ENCODE measurements at places on chromosomes 11 and 22.

GRCh38 chr11:113906516-113906915 lies 1.9 kb downstream of the HTR3B start:
- DNase-seq, result no peak

DNA sequence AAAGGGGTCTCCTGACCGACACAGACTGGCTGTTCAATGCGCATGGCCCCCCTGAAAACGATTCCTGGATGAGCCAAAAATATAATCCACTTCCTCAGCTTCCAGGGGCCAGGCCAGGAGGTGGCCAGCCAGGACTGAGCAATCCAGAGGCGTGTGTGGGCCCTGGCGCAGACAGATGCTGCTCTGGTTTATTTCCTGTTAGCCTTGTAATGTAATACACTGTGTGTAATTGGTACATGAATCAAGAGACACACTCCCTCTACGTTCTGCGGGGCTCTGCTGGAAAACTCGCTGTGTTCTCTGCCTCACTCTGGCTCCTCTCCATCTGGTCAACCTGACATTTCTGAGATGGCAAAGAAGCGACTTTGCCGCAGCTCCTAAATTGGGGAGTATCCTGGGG lies 26.3 kb upstream of the ISX start:
- no peak for DNase-seq

DNA sequence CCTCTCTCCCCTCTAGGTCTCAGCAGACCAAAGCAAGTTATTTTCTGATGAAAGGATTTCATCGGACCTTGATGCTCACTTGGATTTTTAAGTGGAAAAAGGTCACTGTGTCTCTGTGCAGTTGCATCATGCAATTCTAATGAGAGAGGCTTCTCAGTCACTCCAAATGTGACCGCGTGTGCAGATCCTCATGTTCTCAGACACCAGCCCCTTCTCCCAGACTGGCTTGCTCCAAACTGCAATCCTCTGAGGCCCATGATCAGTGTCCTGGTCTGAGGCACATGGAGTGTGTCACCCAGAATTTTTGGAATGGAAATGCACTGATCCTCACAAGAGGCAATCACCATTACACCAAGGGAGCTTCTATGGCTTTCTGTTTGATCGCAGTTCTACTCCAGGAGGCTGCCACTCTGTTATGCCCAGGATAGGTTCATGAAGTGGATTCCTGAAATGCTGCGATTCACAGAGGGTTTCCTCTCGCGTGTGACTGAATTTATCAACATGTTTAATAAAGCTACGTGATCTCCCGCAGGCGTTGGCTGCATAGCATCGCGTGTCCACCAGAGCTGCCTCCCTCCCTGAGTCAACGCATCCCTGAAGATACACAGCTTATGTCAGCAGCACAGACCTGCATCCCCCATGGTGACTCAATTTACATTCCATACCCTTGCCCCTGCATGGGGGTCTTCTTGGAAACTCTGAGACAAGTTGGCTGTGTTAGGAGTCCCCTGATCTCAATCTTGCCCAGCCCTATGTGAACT lies 544.6 kb upstream of the B3GAT1 start:
- DNase-seq, result no peak

DNA sequence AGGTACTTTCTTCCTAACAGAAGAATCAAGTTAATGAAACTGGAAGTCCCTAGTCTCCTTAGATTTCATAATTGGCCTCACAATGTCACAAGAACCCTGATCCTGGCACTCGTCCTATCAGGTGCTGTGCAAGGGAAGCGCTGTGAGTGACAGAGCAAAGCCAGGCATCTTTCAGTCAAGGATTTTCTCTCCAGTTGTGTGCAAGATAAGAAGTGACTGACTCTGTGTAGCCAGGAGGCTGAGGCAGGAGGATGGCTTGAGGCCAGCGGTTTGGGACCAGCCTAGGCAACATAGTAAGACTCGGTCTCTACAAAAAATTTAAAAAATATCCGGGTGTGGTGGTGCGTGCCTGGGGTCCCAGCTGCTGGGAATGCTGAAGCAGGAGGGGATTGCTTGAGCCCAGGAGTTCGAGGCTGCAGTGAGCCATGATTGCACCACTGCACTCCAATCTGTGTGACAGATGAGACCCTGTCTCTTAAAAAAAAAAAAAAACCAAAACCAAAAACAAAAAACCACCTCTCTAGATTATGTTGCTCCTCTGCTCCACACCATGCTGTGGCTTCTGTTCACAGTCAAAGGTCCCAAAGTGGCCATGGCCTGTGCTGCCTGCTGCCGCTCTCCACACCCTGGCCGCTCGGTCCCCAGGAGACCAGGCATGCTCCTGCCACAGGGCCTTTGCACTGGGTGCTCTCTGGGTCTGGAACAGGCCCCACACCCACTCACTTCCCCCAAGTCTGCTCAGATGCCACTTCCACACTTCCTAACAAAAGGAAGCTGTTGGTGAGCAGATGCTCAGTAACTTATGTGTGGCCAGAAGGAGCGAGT lies 54.2 kb upstream of the CLDN5 start:
- no peak for DNase-seq

- DNase-seq, result no peak
These were observed 40.1 kb downstream of the DGCR2 start for GRCh38 chr22:19082101-19082500.

- no peak for DNase-seq
These were observed 43.7 kb downstream of the WNT11 start for GRCh38 chr11:76162336-76163288.

DNA sequence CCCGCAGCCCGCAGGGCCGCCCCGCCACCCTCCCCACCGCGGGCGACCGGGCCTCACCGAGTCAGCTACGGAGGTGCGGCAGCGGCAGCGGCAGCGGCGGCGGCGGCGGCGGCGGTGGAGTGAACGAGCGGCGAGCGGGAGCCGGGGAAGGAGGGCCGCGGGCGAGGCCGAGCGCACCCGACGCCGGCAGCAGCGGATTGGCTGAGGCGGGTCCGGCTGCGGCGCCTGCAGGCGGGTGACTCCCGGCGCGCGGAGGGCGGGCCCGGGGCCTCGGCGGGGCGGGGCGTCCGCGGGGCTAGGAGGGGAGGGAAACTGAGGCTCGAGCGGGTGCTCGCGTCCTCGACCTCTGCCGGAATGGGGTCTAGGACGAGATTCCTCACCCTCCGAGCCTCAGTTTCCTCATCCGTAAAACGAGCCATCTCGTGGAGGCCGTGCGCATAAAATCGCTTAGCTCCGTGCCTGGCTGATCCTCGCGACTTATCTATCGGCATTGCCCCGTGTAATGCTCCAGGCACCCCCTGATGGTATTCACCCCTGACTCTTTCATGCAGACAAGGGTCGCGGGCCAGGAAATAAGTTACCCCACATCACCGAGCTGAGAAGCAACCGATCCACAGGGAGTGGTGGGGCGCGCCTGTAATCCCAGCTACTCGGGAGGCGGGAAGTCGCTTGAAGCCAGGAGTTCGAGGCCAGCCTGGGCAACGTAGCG lies at the start of gene CPT1A:
CPT1A (minus strand) TSS at position 199 of the 709 bp plus-strand sequence. CDS start 26,442 bp downstream, outside the sequence.
- peak; percentile 83 for DNase-seq

GRCh38 chr11:80505771-80506170 lies 1064.9 kb upstream of the TENM4 start:
- DNase-seq, result no peak

DNA sequence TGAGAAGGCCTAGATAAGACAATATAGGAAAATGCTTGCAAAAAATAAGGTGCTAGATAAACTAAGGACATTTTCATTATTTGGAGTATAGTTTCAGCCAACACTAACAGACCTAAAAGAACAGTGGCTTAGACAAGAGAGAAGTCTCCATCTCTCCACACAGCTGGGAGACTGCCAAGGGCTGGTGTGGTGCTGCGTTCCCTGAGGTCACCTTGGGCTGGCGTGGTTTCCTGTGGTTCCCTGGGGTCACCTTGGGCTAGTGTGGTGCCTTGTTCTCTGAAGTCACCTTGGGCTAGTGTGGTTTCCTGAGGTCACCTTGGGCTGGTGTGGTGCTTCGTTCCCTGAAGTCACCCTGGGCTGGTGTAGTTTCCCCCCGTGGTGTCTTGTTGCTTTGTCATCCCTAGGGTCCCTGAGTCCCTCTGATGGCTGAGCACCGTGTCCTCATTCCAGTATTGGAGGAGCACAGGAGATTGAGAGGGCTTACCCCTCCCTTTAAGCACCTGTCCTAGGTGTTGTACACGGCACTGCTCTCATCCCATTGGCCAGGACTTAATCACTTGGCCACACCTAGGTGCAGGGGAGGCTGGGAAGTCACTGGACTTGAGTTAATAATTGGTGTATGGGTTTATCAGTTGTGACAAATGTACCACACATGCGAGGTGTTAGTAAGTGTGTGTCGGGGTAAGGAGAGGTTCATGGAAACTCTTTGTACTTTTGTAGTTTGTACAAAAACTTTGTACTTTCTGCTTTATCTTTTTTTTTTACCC lies 14.9 kb downstream of the SAMM50 start:
- DNase-seq, result no peak

GRCh38 chr11:102776454-102776853 lies 4.0 kb downstream of the MMP10 start:
- no peak for DNase-seq

DNA sequence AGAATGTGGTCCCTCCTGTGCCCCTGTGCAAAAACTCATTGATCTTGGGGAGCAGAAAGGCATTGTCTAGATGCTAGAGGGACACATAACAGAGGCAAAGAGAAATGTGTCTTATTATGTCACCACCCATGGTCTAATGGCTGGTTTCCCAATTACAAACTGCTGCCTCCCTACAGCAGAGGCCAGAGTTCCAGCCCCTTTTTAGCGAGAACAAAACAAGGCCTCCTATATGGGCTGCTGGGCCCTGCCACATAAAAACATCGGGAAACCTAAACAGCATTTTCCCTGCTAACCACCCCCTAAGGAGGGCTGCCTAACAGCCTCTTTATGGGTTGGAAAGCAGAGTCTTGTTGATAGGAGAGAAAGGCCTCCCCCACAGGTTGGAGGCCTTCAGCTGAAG lies 75.2 kb upstream of the CRTAM start:
- DNase-seq, result no peak

GRCh38 chr11:106400949-106401570 lies 323.6 kb downstream of the AASDHPPT start:
- no peak for DNase-seq

GRCh38 chr11:76888989-76889388 lies 28.3 kb downstream of the ACER3 start:
- no peak for DNase-seq

DNA sequence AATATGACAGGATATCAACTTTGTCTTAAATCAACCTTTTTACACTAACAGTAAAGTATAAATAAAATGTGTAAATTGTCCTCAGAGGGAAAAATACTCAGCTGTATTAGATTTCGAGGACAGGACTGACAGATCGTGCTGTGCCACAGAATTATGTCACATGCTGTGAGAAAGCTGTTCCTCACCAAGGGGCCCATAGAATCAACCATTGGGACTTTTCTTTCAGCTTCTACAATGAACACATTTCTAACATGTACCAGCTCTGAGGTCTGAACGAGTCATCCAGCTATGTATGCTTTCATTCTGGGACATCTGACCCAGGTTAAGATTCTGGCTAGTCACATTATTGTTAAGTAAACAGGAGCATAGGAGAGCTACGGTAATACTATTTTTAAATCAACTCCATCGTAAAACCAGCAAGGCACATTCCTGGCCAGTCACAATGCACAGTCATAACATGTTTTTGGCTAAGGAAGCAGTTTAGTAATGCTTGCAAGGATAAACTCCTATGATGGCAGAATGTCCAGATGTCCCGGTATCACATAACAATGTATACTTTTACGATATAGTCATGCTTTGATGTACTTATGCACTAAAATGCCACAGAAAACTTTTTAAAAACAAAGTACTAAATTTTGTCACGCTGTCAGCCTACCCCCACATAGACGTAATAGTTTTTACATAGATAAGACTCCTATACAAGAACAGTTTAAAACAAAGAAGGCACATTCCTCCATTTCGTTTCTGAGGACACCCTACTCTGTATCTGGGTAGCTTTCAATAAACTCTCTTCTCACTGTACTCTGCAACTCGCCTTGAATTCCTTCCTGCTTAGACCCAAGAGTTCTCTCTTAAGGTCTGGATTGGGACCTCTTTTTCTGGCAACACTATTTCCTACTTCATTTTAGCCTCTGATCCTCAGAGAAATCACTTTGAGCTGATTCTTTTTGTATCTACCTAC lies 27.4 kb downstream of the ZNF214 start:
- DNase-seq, result no peak

DNA sequence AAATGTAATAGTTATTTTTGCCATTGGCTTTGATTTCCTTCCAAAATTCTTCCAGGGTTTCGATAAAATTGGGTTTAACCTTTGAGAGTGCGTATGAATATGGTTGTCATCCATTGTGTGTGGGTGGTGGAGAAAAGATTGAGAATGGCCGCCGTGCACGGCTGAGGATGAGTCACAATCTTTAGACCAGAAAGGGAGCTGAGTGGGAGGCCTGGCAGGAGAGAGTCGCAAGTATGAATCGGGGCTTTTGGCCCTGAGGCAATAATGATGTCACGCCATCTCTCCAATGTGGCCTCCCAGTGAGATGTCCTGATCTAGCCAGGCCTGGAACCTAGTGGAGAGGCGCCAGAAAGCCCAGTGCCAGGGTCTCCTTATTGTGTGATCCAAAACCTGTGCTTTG lies 33.1 kb upstream of the SMPD1 start:
- DNase-seq, result peak; percentile 55

- DNase-seq, result peak; percentile 35
These were observed 16.9 kb downstream of the RTCB start for GRCh38 chr22:32395107-32395506.

DNA sequence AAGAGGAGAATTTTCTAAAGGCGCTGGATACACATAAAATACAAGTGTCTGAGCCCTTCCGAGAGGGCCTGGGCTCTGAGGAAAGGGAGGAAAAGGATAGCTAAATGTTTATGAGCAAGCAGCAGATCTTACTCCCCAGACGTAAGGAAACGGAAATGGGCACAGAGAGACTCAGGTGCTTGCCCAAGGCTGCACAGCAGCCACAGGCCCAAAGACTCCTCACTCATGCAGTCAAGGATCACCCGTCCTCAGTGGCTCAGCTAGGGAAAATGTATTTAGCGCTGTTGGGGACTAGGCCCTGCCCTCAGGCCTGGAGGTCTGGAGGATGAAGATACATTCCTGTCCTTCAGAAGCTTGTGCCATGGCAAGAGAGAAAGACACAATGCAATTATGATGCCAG lies 107.2 kb upstream of the SYT13 start:
- DNase-seq, result no peak

- no peak for DNase-seq
These were observed 1.3 kb downstream of the PACSIN2 start for GRCh38 chr22:43013355-43014315.

DNA sequence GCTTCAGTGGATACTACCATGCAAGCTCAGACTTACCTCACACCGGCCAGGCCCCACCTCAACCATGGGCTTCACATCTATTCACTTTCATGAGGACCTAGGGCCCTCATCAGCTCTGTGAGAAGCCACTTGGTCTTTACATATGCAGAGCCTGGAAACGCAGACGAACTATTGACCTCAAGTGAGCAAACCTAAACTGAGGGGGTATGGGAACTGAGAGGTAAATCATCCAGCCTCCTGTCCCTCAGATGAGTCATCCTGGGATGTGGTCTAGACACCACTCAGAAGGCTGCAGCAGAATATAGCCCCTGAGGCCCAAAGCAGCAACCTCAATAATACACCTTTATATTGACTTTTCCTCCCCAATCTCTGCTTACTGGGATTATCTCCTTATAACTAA lies 578.0 kb downstream of the INSC start:
- no peak for DNase-seq

GRCh38 chr11:64647019-64647779 lies 56.2 kb downstream of the SLC22A12 start:
- no peak for DNase-seq

GRCh38 chr11:21446939-21447590 lies 745.8 kb upstream of the ANO5 start:
- DNase-seq, result no peak
